ENCODE measurements at places on chromosomes 6 and 20.

DNA sequence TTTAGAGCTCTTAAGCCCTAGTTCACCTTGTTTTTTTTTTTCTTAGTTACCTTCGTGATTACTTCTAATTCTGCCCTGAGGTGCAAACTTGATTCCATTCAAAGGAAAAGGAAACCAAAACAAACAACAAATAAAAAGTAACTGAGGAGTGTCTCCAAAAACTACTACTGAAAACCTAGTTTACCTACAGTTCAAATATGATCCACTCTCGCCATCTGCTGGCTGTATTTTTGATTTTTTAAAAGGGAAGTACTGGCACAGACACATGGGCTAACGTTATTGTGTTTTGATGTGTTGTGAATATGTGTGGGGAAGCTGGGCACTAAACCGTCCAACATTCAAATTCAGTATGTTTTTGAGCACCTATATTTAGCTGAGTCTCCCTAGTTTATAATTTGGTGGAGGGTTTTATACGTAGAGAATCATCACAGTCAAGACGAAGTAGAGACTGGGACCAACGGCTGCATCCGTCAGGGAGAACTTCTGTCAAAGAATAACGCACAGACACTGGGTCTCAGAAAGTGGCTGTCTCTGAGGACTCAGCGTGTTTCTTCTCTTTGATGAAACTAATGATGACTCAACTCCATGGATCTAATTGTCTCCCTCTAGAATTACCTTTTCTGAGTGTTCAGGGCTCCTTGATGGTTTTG is 373.5 kb upstream of the BTBD3 start:
- no peak for DNase-seq

- no peak for DNase-seq
These were observed 24.2 kb downstream of the SGK1 start for GRCh38 chr6:134293659-134294161.

DNA sequence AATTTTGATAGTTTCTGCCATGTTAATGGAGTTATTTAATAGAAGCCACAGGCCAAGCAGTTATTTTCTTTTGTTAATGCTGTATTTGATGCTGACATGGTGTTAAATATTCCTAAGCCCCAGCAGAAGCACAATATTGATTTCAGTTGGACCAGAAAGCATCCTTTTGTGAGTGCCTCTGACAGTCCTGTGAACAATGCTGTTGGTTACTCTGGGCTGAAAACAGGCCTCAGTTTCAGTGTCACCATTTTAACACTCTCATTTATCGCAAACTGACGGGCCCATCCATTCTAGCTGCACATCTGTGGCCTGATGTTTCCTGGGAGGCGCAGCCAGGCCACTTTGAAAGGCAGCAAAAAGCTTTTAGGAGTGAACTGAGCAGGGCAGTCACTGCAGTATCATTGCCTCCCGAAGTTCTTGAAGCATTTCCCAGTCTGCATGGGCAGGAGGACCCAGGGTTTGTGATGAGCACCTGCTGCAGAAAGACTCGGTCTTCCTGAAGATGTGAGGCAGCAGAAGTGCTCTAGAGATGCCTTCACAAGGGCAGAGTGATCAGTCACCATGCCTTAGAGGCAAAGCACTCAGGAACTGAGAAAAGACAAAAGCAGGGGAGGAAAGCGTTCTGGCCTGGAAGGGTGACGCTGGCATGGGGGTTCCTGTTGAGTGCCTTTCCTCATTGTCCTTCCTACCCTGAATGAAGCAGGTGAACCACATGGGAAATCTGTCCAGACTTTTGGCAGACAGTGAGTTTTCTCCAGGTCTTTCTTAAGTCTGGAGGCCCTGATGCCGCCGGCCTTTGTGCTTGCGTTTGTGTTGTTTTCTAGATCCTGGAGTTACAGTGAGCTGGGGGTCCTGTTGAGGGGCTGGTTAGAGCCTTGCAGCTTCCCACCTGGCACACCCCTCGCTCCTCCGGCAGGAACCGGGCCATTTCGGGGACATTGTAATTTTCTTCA is 74.0 kb downstream of the ZDHHC14 start:
- DNase-seq, result no peak

DNA sequence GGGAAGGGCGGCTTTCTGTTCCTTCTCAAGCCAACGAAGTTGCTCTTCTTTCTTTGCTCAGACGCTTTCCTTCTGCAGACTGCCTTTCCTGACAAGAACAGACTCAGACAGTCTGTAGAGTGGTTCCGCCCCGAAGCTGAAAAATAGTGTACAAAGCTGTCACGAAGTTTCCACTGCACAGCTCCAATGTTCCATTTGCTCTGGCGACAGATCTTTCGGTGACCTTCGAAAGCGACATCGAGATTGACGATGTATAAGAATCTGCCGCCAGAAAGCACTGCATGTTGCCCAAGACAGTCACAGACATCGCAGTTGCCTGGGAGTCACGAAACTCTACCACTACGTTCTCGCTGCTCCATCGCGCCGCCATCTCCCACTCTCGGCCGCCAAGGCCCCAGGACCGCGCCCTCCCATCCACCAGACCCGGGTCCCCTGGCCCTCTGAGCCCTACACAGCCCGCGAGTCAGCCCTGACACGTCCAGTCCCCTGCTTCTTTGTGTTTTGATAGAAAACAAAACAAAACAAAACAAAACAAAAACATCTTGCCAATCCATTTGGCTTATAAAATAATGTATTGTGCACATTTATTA is 42.1 kb upstream of the ZNF184 start:
- no peak for DNase-seq

- DNase-seq, result no peak
These were observed 27.6 kb downstream of the ZNF292 start for GRCh38 chr6:87182940-87183339.

DNA sequence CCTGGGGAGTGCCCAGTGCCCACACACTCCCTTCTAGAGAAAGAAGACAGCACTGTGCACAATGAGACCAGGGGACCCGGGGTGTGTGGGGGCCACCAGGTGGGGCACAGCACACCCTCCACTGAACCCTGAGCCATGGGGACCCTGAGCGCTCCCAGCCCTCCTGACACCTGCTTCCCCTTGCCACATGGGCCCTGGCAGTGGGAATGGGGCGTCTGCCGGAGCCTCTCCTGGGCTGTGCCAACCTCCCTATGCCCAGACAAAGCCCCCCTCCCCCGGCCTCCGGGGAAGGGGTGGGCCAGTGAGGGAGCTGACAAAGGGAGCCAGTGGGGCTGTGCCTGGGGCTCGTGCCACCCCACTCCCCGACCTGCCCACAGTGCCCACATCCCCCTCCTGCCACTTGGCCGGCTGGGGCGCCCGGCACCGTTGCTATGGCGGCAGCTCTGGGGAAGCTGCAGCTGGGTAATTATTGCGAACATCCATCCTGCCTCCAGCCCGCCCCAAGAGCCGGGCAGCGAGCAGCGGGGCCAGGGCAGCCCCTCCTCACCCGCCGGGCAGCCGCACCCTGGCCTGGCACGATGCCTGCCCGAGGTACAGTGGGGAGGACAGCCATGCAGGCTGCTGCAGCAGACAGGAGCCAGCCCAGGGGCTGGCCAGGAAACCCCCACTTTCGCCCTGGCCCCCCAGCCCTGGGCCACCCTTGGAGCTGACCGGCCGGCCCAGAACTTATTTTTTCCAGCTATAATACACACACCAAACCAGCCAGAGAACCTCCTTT is 41.9 kb upstream of the NOL4L start:
- no peak for DNase-seq

GRCh38 chr6:6545616-6546317 is 42.8 kb upstream of the LY86 start:
- no peak for DNase-seq

Data from stimulated activated CD8-positive, alpha-beta memory T cell treated with anti-CD3 and anti-CD28 coated beads, Interleukin-7, amount 100 ng/mL, for 4 hours (primary cell).